ENCODE measurements at places on chromosomes 5 and 9.
A peak's percentile ranks its signal among the peaks of the same experiment; 100 is the strongest.

DNA sequence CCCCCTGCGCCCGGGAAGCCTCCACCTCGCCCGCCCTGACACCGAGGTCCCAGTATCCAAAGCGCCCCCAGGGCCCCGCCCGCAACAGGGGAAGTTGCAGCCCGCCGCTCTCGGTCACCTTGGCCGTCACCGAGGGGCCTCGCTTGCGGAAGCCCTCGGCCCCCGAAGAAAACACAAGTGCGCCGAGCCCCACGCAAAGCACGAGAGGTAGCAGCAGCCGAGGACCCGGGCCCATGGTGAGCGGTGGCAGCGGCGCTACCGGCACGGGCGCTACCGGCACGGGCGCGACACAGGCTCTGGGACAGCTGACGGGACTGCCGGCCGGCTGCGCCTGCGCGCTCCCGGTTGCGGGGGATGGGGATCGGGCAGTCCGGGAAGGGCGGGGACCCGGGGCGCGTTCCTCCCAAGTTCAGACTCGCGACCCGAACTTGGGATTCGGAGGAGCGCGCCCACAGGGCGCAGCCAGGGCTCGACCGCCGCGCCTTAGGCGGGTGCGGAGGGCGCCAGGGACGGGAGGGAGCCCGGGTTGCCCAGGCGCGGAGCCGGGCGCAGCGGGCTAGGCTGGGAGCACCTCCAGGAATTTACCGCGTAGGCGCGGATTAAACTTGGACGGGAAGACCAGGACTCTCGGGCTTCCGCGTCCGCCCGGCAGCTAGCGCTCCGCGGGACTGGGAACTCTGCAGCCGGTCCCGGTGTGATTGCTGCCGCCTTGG lies at the start of gene PPIC:
PPIC (minus strand) TSS at position 335 of the 713 bp plus-strand sequence; CDS start at position 235, 100 bp downstream.
- DNase-seq = no peak

DNA sequence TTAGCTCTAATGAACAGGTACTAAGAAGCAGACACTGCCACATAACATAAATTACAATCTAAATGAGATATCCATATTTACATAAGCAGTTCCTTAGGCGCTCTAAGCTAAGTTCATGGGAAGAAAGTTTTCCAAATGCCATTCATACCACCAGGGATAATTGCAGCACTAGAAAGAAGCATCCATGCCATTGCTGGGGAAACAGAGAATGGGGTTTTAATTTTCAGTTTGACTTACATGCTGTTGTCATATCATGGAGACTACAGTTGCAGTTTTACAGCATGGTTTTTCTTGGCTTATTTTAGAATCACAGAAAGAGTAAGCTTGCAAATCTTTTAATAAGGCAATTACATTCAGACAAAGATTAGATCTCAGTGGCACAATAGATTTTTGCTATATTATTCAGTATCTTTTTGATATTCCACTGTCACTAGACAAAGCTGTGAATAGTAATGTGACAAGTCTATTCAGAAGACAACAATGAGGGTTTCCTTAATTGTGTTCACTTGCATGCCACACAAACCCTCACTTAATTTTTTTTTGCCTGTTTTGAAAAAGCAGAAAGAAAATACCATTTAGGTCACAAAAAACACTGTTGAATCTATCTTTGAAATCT lies 108.4 kb upstream of the ELAVL2 start:
- DNase-seq = no peak

GRCh38 chr5:1347571-1347970 lies 2.7 kb upstream of the CLPTM1L start:
- no peak for DNase-seq

GRCh38 chr9:83119873-83120272 lies 56.9 kb upstream of the RASEF start:
- DNase-seq = no peak

DNA sequence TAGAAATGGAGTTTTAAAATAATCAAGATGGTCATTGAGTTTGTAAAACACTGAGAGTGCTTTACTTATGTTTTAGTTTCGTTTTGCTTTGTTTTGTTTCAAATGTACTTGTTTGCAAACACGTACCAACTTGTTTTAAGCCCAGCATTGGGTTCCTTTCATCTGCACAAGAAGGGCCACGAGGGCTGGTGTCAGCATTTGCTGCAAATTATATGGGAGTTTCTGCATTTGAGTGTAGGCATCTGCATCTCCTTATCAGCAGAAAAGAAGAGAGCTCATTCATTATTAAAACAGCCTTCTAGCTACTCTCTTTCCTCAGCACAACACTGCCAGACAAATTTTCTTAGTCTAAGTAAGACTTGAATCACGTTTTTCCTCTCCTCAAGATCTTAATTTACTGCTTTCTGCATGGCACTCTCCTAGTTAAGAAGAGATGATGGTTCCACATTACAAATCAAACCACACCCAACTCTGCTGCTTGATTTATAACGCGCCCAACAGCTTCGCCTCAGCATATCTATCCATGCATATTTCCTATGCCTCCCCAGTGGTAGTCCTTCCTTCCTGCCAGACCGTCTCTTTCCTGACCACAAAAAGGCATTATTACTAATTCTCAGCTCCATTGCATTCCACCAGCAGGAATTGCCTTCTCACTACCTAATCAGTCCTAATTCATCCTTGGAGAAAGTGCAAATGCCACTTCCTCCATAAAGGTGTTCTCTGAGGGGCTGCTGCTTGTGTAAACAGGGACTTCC lies 95.2 kb upstream of the CAST start:
- no peak for DNase-seq

- peak; percentile 15 for DNase-seq
Measured at GRCh38 chr5:148374690-148375360, 8.9 kb upstream of the FBXO38 start.

DNA sequence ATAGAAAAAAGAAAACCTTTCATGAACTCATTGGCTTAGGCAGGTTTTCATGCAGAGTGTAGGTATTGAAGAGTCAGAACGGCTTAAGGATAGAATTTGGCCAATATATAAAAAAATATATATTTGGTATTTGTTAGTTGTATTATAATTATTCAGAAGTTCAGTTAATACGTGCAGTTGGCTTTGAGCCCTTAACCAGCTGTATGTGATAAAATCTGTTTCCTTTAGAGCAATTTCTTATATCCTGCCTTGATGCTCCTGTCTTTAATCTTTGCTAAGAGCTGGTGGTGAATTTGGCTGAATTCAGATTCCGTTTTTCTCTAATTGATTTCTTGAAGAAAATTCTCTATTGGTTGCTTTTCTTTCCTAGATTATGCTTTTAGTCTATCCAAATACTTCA lies 3.7 kb downstream of the ANXA1 start:
- no peak for DNase-seq

DNA sequence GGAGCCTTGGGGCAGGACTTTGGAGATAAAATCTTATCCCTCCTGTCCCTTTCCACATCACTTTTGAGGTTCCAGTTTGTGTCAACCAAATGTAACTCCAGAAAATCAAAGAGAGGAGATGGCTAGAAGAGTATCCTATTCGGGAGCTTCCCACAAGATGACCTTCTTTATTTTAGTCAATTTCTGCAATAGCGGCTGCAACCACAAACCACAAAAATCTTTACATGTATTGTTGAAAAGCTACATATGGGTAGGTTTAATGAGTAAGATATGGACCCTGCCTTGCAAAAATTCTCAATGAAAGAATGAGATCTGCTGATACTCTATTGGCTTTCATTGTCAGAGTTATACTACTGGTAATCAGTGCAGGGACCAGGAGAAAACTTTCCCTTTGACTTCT lies 92.2 kb upstream of the MAMDC2 start:
- no peak for DNase-seq

DNA sequence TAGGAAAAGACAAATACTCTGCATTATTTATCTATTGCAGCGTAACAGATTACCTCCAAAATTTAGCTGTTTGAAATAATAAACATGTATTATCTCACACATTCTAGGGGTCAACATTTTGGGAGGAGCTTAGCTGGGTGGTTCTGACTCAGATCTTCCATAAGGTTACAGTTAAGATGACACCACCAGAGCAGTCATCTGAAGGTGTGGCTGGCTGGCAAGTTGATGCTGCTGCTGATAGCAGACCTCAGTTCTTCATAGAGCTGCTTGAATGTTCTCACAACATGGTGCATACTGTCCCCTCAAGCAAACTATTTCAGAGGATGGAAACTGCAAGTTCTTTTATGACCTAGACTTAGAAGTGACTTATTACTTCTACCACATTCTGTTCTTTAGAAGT lies 146.3 kb upstream of the FSTL4 start:
- DNase-seq = no peak
